ENCODE measurements at places on chromosomes 1 and 21.

DNA sequence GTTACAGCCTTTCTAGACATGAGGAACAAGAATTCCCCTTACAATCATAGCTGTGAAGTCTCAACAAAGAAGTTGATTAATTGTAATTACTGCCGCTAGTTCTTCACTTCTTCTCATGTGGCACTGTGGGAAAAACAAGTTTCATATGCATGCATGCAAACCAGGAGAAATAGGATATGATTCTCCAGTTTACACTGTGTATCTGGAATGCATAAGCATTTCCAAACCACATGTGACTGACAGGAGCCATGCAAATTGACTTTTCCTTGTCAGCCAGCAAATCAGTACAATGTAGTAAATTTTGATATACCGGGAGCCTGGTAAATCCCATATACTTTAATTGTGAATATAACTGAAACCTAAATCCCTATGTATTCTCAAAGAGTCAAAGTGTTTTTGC is 279.3 kb downstream of the PAPPA2 start:
- DNase-seq: no peak

DNA sequence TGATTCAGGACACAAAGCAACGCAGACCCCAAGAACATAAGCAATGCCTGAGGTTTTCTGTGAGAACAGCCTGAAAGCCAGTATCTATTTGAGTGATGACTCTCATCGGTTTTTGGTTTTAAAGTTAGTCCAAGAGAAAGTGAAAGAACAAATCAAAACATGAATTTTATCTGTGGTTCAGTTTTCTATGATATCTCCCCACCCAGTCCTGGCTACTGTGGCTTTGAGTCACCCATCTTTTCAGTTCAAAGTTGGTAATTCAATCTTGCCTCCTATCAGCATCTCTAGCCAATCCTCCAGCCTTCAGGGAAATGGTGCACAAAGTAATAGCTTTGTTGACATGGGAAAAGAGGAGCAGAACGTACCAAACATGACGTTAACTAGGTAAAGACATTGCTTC is 40.5 kb upstream of the KRTAP19-8 start:
- DNase-seq: no peak

- DNase-seq: no peak
Observed at GRCh38 chr1:38076038-38076437, 29.4 kb upstream of the POU3F1 start.

DNA sequence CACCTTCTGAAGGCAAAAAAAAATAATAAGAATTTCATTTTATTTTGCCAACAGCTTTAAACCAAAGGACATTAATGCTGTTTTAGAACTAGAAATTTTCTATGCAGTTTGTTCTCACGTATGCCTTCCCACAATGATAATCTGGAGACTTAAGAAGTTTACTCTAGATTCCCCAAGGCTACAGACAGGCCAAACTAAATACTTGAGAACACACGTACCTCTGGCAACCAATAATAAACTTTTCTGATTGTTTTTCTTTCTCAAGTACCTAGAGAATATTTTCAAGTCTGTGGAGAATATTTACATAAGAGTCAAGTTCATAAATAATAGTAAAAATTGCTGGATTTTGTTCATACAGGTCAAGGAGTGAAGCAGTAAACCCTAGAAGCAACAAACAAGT is 15.9 kb downstream of the CLDN8 start:
- DNase-seq: no peak

- DNase-seq: no peak
Observed at GRCh38 chr1:211912844-211913432, 82.4 kb upstream of the LPGAT1 start.

DNA sequence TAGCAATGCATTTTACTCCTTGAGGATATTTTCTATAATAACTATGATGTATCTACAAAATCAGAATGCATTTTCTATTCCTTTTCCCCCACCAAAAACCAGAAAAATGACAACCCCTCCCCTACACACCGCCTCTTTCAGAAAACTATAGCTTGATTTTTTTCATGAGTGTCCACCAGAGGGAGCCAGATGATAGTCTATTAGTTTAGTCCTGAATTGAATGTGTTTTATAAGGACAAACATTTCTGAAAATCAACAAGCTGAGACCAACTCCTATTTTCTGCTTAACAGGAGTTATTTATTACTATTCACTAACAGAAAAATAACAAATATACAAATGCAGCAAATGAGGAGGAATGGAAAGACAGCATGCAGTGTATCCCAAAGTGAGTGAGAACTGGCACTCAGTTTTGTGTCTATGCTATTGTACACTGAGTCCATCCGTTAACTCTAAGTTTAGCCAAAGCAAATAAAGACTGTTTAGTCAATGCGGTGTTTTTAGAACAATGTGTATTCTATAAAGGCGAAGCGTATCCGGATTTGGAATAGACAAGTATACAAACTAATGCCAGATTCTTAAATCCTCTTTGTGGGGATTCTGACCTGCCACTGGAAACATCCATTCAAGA is 182.6 kb downstream of the VAV3 start:
- no peak for DNase-seq

- DNase-seq: no peak
Observed at GRCh38 chr1:201807958-201808632, 20.9 kb upstream of the IPO9 start.

- DNase-seq: no peak
Observed at GRCh38 chr1:206672011-206672688, 12.6 kb upstream of the MAPKAPK2 start.

GRCh38 chr1:31937300-31938183 is 626 bp downstream of the PTP4A2 start:
- peak; percentile 92 for DNase-seq

DNA sequence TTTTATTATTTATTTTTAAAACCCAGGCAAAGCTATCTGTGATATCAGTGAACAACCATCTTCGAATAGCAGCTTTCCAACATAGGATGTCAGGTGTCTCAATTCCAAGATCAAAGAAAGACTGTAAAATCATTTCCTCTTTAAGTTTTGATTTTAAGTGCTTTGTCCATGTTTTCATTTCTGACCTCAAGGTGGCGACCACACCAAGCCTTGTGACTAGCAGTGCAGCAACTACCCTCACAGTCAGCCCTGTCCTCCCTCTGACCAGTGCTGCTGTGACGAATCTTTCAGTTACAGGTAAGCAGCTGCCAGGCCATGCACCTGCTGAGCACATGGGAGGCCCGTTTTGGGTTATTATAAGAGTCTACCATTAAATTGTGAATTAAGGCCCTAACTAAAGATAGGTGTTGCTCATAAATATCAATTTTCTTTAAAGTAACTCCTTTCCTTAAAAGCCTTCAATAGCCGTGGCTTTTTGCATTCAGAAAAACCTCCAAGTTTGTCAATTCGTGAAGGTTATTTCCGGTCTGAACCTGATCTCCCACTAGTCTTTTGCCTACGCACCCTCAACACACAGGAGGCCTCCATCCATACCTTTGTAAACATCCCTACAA is 117.0 kb downstream of the CD247 start:
- DNase-seq: no peak

GRCh38 chr1:47661040-47661439 is 223.2 kb downstream of the FOXD2 start:
- peak; percentile 39 for DNase-seq

- DNase-seq: peak; percentile 85
Observed at GRCh38 chr1:19251305-19252196, at the start of the genes EMC1 and MRTO4. EMC1 (minus strand) TSS chr1:19251524; CDS start chr1:19251509, 15 bp downstream. MRTO4 (plus strand) TSS chr1:19251805; CDS start chr1:19251836, 31 bp downstream.

DNA sequence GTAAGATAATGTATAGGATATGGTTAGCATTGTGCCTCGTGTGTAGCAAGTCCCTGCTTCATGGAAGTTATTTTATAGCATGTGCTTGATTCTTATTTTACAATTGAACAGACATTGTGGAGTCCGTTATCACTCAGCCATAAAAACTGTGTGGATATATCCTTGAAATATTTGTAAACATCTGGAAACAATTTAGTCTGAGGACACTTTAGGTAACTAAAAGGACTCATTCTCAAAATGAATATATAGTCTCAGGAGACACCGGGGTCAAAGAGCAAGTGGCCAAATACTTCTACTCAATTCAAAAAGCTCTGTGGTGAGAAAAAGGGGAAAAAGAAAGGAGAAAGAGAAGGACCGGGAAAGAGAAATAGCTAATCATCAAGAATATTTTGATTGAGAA is 23.7 kb downstream of the PRRX1 start:
- DNase-seq: no peak

DNA sequence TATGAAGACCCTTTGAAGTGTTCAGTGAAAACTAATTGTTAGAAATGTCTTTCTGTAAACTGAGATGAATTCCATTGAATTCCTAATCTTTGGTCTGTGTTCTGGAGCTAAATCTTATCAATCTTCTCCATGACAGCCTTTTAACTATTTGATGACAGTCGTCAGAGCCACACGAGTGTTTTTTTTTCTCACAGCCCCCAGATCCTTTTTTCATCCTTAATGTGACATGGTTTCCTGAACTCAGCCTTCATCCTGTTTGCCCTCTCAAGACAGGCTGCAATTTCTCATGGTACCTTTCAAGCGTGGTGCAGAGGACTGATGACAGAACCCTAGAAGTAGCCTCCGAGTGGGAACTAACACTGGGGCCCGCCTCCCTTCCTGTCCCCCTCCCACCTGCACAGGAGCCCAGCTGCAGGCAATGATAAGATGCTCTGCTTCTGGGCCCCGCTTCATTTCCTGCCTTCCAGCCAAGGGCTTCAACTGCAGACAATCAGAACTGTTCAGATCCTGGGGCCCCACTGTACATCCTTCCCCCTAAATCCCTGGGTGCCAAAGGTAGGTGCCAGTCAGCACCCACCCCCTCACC is 114.6 kb upstream of the VAV3 start:
- no peak for DNase-seq

GRCh38 chr1:41450747-41451285 is 33.7 kb downstream of the EDN2 start:
- DNase-seq: no peak

GRCh38 chr1:112540226-112540794 is 31.5 kb downstream of the WNT2B start:
- DNase-seq: no peak

DNA sequence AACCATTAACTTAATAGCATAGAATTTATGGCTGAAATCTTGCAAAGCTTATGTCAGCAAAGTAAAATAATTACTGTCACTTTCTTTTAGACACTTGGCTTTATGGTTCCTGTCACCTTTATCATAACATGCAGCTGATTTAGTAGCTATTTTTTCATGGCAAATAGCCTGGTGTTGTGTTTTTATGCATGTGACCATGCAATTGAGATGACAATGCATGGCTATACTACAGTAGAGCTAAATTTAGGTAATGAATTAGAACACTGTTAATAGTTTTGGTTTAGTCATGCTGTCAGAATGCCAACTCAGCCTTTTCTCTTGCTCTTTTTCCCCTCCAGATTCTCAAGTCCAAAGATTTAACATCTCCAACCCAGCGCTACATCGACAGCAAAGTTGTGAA is 88.6 kb downstream of the TGFB2 start:
- no peak for DNase-seq

DNA sequence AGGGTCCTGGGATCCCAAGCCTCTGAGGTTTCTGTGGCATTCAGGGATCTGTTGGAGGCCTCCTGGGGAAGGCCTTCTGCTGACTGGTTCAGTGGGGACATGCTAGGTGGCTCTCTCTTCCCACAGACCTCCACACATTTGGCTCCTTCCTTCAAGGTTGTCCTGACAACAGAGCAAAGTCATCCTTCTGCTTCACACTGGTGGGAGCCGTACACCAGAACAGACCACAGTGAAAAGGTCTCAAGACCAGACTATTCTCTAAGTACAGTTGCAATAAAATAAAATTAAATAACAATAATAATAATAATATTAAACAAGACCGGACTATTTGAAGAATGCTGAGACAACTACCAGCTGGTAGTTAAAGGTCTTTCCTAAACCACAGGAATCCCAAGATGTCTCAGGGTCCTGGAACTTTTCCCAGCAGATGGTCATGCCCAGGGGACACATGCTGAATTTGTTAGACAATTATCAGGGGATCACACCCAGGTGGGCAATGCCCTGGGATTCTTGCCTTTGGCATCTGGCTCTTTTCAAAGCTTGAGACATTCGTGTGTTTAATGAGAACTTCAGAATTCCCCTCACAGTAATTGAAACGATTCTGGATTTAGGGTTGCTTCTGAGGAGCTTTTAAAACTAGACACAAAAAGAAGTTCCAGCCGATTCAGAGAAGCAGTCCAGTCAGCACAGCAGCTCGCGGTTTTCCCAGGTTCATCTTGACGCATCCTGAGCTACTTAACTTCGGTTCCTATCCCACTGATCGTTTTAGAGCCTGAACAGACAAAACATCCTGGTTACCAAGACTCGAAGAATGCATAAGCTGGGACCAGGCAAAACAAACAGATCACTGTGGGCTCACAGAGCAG is 22.9 kb downstream of the HTR1D start:
- no peak for DNase-seq

- no peak for DNase-seq
Observed at GRCh38 chr1:231193710-231194340, 32.0 kb downstream of the TRIM67 start.

- DNase-seq: peak; percentile 86
Observed at GRCh38 chr1:152188673-152189591, 29.9 kb upstream of the RPTN start.

- DNase-seq: no peak
Observed at GRCh38 chr1:93399781-93400180, 48.1 kb upstream of the FNBP1L start.

DNA sequence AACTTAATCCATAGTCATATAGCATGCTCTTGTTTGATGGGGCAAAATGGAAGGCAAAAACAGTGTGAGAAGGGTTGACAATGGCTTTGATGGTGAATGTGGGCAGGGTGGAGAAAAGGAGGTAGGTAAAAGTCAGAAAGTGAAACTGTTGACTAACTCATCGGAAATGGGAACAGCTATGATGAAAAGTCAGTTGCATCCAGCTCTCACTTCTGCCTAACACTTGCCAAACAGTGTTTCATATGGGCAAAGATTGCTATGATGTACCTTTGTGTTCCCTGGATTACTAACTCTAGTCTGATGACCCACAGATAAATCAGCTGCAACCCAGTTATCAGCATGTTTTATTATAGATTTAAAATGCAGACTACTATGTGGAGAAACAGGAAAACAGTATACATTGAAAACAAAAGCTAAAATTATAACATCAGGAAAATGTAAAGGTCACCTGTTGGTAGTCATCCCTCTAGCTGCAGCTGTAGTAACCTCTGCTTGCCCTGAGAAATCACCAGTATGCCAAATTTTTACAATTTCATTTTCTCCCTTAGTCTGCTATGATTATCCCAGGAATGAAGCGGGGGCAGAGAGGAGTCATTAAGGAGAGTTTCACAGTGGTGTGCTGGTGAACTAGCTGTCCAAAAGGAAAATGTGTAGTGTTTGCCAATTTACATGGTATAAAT is 11.7 kb downstream of the TNFSF18 start:
- DNase-seq: no peak

DNA sequence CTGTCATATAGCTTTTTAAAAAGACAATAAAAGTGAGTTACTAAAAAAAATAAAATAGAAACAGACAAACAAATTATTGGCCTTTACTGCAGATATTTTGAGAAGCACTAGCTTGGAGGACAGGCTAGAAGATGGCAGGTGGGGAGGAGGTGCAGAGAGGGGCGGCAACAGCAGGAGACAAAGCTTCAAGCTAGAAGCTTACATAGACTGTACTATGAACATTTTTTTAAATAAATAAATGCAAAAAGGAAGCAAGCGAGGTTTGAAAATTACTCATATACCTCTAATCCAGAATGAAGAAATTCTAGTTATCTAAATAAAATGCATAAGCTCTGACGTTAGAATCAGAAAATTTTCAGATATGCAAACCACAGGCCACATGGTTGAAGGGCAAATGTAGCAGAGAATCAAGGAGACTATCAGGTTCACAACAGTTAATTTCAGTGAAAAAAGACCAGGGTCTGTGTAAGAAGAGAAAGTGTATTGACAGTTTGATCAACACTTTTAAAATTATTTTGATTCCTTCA is 54.9 kb downstream of the NRIP1 start:
- no peak for DNase-seq

Data from sigmoid colon (tissue), 7 donors.